ENCODE measurements at places on chromosomes 11 and 22.

DNA sequence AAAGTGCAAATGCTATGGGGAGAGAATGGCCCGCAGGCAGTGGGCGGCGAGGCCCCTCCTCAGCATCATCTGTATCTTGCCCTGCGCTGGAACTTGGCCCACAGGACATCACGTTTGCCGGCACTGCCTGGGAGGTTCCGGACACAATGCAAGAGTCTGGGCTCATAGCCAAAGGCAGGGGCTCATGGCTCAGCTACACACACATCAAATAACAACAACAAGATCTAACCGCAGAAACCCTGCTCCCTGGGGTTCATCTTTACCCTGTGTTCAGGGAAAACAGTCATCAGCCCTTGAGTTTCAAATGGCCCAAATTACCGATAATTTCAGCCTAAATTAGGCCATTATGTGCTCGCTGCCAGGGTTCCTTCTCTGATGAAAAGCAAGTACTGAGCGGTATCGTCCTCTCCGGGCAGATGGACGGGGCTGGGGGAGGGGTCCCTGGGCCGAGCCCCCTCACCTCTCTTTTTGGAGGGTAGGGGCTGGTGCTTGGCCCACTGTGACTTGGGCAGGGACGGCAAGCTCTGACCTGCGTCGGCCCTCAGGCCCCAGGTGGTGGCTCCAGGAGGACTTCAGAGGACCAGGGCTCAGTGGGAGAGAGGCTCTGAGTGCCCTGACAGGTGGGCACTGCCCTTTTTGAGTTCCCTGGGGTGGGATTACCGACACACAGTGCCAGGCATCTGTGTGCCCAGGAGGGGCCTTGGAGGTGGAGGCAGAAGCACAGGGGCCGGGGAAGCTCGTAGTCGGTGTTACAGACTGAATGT, 25.0 kb upstream of the GAL start:
- no peak for DNase-seq

GRCh38 chr11:15711311-15711710, 596.6 kb downstream of the INSC start:
- DNase-seq, result no peak

DNA sequence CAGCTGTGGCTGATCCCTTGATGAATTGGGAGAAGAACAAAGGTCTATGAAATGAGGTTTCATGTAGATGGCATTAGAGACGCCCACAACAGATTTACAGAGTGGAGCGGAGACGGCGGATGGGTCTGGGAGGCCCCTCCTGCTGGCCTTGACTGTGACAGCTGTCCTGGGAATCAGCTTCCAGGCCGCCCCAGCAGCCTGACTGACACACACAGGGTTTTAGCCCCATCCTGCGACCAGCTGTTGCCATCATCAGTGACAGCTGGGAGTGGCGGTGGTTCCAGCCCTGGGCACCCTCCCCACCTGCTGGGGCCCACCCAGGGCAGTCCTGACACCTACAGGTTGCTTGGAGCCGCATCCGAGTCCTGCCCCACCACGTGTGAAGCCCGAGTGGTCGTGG, 64.0 kb upstream of the PPP6R3 start:
- DNase-seq, result no peak

DNA sequence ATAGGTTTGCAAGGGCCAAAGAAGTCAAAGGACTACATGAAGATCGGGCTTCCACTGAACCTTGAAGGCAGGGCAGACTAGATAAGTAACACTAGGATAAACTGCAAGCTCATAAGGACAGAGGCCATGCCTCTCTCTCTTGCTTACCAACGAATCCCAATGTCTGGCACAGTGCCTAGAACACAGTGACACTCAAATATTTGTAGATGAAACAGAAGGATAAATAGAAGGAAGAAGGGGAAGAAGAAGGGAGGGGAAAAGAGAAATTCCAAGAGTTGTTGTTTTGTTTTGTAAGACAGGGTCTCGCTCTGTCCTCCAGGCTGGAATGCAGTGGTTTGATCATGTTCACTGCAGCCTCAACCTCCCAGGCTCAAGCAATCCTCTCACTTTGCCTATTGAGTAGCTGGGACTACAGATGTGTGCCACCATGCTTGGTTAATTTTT, 26.9 kb downstream of the SIK3 start:
- peak; percentile 43 for DNase-seq

- DNase-seq, result no peak
Observed at GRCh38 chr11:10004526-10005113, 289.4 kb downstream of the SBF2 start.

DNA sequence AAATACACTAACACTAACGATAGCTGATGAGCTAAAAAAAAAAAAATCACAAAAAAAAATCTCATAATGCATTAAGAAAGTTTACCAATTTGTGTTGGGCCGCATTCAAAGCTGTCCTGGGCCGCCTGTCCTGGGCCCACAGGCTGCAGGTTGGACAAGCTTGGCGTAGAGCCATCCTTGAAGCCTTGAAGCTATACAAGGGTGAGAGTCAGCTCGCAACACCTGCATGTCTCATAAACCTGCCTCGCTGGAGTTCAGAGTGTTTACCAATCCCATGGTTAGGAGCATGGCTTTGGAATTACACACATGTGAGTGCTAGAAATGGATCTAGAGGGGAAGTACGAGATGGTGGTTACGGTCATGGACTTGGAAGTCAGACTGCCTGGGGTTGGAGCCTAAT, 453.7 kb downstream of the INSC start:
- DNase-seq, result no peak

- no peak for DNase-seq
Observed at GRCh38 chr11:58626934-58627483, 4.5 kb downstream of the CNTF start.

DNA sequence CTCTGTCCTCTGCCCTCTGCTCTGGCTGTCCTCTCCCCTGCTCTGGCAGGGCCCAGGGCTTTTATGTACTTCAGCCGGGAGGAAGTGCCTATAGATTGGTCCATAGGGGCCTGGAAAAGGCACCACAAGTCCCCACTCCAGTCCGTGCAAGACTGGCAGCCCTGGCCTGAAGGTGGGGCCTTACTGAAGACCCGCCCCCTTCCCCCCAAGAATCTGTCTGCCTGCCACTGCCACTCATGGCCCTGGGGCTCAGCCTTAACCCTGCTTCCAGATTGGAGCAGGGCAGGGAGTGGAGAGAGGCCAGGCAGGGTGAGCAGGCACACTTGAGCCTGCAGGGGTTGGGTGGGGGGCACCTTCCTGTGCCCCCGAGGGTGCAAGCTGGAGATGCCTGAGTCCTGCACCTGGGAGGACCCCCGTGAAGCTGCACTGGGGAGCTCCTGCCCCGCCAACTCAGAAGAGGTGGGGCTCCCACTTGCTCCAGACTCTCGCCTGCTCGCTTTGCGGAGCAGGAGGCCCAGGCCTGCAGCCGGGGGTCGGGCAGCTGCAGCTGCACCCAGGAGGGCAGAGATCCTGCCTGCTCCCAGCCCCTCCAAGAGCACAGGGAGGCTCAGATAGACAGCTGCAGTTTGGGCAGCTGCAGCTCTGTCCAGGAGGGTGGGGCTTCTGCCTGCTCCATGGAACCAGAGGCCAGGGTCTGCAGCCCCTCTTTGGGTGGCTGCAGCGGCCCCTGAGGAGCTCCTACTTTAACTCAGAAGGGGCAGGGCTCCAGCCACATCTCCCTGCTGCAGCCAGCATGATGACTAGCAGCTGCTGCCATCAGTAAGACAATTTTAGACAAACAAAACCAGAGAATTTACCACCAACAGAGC, 51.0 kb upstream of the SC5D start:
- no peak for DNase-seq

DNA sequence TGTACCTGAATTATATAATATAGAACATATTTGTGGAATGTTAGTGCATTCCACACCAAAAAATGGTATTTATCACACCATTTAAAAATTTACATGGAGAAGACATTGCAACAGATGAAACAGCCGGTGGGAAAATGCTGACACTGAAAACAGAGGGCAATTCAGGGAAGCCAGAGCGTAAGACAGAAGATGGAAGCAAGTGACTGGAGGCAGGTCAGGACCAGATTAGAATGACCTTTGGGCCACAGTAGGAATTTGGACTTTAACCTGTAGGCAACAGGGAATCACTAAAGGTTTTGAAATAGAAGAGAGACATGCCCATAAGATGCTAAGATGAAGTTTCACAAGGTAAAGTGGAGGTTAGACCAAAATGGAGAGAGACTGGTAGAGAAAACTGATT, 60.5 kb downstream of the METTL15 start:
- no peak for DNase-seq

- no peak for DNase-seq
Observed at GRCh38 chr11:126329644-126330211, 25.8 kb upstream of the ST3GAL4 start.

GRCh38 chr11:34997952-34998528, 81.6 kb downstream of the PDHX start:
- no peak for DNase-seq

GRCh38 chr22:31393893-31394292, 5.5 kb upstream of the DRG1 start:
- no peak for DNase-seq

DNA sequence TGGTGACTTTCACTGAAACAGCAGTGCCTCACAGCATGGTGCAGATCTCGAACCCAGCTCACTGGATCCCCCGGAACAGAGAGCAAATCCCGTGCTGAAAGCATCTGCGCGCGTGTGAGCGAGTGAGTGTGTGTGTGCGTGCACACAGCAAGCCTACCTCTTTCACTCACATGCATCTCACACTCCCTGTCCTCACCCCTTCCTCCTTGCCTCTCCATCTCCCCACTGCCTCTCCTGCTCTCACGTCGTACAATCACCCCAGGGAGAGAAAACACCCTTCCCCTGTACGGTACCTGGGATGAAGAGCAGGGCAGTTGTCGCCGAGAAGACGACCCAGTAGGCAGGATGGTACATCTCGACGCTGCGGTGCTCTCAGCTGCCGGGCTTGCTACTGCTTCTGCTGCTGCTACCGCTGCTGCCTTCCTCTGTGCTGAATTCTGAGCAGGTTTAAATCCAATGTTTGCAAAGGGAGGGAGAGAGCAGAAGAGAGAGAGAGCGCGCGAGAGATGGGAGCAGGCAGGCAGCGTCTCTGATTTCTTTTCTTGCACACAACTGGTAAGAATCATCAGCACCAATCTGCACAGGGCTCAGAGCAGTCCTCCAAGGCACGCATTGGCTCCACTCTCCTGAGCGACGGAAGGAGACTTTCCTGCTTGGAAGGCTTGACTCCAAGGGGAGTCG, at the start of gene OPCML:
Gene OPCML, minus strand, starts transcription at position 531 of the 681 bp plus-strand sequence.
- DNase-seq, result peak; percentile 59

DNA sequence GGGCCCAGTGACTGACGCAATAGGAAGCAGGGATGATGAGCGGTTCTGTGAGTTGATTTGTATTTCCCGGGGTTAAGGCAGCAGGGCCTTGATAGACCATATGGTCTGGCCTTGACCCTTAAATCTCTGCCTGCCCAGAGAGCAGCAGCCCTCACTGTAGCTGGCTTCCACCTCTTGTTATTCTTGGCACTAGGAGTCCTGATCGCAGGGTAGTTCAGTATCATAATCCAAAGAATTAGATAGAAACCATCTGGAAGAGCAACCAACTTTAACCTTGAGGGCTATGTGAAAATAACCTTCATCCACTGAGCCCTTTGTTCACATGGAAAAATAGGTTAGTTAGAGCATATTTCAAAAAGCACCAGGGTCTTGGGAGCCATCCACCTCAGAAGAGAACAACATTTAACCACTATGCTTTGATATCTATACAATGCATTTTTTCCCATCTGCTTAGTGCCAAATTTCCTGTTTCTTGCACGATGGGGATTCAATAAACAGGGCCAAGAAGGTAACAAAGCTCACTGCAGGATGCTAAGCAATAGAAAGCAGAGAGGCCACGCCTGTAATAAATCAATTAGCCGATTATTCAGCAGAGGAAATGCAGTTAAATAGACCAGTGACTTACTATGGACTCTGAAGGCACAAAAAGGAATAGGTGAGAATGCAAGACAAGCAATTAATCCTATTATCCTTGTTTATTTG, 761.3 kb downstream of the OPCML start:
- no peak for DNase-seq

DNA sequence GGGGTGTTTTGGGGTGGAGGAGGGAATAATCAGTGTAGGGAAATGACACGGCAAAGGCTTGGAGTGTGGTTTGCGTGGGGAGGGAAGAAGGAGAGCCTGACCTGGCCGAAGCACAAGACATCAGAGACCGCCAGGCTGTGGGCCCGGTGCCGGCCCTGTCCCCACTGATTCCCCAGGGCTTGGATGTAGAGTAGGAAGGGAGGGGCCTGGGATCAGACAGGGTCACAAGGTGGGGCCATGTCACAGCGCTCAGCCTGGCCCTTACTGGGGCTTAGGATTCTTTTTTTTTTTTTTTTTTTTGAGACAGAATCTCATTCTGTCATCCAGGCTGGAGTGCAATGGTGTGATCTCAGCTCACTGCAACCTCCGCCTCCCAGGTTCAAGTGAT, 9.8 kb downstream of the PICK1 start:
- no peak for DNase-seq

GRCh38 chr11:1696608-1697570, at the start of gene KRTAP5-6:
Gene KRTAP5-6, plus strand, starts transcription at chr11:1697195. Its CDS starts 51 bp downstream, at chr11:1697246.
- DNase-seq, result no peak

DNA sequence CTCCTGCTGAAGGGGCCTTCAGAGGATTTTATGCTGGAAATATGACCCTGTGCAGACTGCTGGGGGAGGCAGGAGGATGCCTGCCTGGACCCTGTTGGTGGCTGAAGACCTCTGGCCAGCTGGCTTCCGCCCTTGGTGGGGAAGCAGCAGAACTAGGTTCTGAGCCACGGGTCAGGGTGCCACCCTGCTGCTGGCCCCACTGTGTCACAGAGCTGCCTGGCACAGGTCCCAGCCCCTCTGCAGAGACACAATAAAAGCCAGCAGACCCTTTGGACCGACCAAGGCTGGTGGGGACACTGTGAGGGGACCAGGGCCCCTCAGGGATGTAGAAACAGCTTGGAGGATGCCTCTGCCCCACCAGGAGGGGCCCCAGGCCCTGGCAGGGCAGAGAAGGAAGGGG, 6.9 kb upstream of the SREBF2 start:
- no peak for DNase-seq

- no peak for DNase-seq
Observed at GRCh38 chr22:35316751-35317150, 17.1 kb downstream of the TOM1 start.

DNA sequence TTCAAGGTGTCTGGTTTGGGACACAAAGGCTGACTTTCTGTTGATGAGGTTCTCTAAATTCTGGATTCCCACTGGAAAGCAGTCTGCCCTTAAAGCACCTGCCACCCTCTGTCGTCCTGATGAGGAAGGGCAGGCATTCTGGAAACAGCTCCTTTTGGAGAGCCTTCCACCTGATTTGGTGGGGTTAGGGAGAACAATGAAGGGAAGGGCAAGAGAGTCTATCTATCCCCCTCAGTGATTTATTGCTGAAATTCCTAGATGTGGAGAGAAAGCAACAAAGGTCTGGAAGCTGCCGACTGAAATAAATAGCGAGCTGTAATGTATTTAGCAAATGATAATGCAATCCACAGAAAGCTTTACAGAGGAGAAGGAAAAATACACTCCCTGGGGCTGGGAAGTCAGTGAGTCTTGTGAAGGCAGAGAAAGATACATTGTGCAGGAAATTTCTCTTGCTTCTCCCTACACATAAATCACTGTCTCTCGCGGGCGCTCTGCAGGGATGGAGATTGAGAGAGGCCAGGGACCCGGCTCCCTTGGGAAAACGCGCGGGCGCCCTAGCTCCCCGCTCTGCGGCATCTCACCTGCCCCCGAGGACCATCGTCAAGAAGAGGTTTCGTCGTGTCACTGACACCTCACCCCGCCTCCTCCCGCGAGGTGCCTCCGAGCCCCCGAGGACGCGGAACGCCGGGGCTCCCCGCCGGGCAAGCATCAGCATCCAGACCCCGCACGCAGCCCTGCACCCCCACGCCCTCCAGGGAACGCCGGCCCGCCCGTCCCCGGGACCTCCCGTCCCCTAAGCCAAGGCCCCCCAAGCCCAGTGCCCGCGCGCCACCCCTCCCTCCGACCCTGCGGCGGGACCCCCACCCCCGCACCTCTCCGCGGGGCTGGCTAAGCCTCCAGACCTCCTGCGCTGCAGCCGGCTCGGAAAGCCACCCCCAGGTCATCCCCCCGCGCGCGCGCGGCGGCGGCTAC, 673 bp downstream of the CDON start:
- DNase-seq, result no peak
